WERI-Rb-1 (cell line): ENCODE measurements at places on chromosomes 12 and 14.

- DNase-seq = no peak
Observed at GRCh38 chr14:100336618-100337530, 13.7 kb downstream of the SLC25A47 start.

- DNase-seq = no peak
Observed at GRCh38 chr12:109981311-109981710, 14.9 kb downstream of the GIT2 start.

GRCh38 chr14:76927971-76928700, 100.4 kb downstream of the IRF2BPL start:
- DNase-seq = no peak

DNA sequence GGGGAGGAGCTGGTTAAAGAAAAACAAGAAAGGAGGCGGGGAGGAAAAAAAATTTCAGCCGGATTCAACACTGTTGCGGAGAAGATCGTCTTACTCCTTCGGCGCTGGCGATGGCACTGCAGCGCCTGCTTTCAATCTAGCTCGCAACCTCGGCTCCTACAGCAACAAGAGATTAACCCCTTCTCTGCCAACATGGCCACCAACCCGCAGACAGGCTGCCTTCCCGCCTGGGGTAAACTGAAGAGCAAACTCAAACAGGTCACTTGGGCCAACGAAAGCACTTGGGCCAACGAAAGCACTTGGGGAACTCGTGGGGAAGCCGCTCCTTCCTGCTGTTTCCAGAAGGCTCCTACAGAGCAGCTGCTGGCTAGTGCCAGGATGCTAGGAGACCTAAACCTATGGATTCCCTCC, 73.7 kb downstream of the CIT start:
- no peak for DNase-seq

- no peak for DNase-seq
Observed at GRCh38 chr14:97077253-97077653, 280.1 kb downstream of the VRK1 start.

GRCh38 chr12:59030415-59030814, 110.1 kb upstream of the LRIG3 start:
- no peak for DNase-seq

GRCh38 chr12:15942475-15942874, 31.3 kb downstream of the DERA start:
- no peak for DNase-seq

- DNase-seq = peak; percentile 86
Observed at GRCh38 chr14:64764641-64765520, 60.7 kb downstream of the PLEKHG3 start.

DNA sequence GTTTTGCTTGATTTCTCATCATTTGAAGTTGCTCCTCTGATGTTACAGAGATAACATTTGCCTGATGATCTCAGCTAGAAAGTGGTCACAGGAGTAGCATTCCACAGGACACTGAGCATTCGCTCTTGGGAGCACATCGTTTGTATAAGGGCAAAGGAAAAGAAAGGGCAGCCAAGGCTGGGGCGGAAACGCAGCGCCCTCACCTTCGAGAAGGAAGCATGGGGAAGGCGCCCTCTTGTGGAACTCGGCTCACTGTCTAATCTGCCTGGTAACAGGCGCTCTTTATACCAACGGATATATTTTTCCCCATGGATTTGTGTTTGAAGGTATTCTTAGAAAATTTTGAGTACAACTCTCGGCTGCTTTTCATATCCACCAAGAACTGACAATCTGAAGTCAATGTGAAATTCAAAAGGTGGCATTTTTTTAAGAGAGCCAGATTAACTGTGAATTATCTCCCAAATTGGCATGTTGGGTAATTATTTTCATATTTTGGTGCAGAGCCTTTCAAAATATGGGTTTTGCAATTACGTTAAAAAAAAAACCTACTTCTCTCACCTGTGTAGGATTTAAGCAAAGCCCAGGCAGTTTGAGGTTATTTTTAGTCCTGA, 172.7 kb downstream of the CAND1 start:
- peak; percentile 88 for DNase-seq

GRCh38 chr14:81521356-81521755, 12.3 kb downstream of the SEL1L start:
- no peak for DNase-seq

GRCh38 chr14:71333705-71334104, 426.4 kb downstream of the PCNX1 start:
- no peak for DNase-seq

GRCh38 chr12:109625131-109625559, 51.6 kb downstream of the MVK start:
- DNase-seq = peak; percentile 50
